ENCODE measurements at places on chromosomes 4 and X.

- no peak for DNase-seq
Observed at GRCh38 chr4:3514806-3515501, 17.3 kb downstream of the LRPAP1 start.

DNA sequence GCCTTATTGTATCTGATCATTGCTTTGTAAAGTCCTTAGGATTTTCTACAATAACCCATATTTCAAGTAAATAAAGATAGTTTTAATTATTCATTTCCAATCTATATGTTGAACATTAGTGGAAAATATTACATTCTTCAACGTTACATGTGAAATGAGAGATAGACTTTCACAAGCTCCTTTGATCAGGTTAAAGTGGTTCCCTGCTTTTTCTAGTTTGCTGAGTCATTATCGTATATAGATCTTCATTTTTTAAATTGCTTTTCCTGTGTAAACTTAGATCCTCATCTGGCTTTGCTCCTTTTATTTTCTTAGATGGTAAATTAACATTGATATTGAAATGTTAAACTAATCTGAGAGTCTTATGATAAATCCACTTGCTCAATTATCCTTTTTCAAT is 599.0 kb downstream of the TRAM1L1 start:
- DNase-seq, result no peak

DNA sequence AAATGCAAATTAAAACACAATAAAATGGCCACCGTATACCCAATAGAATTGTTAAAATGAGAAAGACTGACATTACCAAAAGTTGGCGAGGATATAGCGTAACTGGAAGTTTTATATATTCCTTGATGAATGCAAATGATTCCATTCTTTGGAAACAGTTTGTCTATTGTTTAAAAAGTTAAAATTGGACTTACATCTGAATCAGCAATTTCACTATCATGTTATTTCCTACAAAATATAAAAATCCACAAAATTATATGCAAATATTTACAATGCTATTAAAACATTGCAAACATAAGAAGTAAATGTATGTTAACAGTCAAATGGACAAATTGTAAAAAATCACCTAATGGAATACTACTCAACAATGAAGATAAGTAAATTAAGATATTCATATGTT is 852.2 kb upstream of the NDST4 start:
- no peak for DNase-seq

- DNase-seq, result no peak
Observed at GRCh38 chr4:37528166-37528885, 157.8 kb downstream of the RELL1 start.

- no peak for DNase-seq
Observed at GRCh38 chr4:7190691-7191545, 1.4 kb upstream of the SORCS2 start.

GRCh38 chr4:3852711-3853110 is 86.5 kb downstream of the ADRA2C start:
- no peak for DNase-seq

- DNase-seq, result no peak
Observed at GRCh38 chrX:135438734-135439043, 16.9 kb downstream of the SMIM10L2A start.

DNA sequence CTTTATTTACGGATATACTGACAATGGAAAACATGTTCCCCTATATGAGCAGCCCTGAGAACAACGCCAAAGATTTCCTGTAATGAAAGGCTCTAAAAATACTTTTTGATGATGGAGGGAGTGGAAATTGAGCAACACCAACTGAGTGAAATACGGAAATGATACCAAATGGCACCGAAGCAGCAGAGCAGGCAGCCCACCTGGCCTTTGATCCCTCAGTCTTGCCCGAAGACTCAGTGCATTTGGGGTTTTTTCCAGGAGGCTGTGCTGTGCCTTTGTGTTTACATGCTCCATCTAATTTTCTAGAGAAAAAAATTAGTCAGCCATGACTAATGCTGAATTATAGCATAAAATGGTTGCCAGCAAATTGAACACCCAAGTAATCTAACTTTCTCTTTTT is 169.9 kb upstream of the RBPJ start:
- no peak for DNase-seq

Measured in AG04450 (cell line).